HL-60 (cell line): ENCODE measurements at places on chromosomes 7 and 10.

DNA sequence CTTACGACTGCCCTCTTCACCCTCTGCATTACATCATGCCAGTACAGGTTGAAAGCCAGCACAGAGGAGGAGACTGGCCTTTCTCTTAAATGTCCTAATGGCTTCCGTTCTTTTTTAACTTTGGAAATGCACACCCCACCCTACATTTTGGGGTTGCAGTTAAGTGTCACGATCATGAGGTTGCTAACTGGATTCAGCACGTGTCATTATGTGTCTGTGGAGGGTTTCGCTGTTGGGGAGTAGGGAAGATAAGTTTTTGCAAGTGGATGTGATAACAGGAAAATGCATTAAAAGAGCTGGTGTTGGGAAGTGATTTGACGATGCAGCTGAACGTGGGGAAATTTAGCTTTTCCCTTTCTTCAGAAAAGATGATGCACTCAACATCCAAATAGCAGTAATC lies 135.9 kb downstream of the LRRC4 start:
- DNase-seq: no peak

DNA sequence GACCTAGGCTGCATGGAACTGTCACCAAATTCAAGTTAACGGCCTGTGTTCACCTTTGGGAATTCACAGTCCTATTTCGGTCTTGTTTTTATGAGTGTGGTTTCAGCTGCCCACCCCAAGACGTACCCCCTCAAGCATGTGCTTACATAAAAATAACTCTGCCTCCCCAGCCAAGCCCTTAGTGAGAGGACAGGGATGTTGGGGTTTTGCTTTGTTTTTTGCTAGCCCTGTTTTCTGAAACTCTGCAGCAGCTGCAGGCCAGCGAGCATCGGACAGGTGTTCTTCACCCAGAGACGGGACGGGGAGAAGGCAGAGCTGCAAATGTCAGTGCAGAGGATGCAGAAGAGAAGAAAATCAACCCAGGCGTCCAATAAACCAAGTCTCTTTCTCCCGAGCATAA lies 13.5 kb downstream of the CHST15 start:
- DNase-seq: no peak

GRCh38 chr7:157879391-157879790 lies 542.6 kb downstream of the DNAJB6 start:
- no peak for DNase-seq

DNA sequence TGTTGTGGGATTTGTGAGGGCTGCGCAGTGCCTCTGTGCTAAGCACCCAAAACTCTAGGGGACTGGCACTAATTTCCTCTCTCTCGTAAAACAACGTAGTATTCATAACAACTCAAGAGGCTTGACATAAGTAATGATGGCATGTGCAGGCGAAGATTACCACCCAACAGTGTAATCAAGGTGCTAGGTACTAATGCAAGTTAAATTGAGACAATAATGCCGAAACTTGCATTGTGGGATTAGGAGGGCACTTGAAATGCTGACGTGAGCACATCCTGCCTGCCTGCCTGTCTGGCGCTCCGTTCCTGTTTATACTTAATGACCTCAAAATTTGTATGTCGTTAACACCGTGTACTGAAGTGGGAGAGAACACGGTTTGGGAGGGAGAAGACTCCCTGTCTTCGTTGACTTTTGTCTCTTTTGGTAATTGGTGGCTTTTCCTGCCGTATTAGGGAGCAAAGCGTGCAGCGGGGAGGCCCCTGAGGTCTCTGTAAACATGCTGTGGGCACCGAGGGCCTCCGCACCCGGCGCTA lies 139.0 kb downstream of the MGMT start:
- DNase-seq: no peak

DNA sequence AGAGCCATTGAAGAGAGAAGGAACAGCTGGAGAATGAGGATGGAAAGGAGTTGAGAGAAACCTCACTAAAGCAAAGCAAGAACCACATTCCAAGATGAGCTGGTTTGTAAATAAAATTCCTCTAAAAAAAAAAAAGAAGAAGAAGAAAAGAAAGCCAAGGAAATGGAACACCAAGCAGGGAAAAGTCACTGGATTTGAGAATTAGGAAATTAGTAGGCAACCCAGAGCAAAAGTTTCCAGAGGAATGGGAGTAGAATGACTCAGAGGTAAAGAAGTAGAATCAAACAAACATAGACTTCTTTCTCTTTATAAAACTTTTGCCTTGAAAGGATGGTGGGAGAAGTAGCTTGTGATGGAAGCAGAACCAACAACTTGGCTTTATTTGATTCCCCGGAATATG lies 3.9 kb downstream of the CH25H start:
- DNase-seq: no peak

DNA sequence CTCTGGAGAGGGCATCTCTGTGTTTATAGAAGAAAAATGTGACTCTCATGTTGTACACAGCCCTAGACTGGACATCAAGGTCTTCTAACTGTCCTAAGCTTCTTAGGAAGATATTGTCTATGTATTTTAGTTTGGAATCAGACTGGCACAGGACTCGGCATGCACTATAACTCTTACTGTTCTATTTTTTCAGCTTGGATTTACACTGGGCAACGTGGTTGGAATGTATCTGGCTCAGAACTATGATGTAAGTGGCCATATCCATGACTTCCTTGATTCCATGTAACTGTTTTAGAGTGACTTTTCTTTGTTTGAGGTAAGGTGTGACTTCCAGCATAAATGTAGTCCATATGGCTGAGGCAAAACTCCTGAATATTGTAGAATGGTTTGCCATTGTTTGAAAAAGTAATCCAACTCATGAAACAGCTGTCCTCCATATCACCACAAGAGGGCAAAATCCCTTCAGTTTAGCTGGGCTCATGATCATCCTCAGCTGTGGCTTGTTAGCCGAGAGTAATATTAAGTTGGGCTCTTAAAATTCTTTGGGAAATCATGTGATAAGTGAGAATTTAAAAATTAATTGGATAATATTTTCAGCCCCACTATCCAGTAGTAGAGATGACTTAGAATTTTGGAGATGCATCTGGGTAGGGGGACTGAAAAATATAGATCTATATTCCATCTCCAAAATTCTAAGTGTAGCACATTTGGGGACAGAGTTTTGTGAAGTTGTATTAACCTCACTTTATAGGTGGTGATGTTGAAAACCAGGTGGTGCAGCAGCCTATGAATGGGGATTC lies 10.4 kb downstream of the STMP1 start:
- peak; percentile 42 for DNase-seq

DNA sequence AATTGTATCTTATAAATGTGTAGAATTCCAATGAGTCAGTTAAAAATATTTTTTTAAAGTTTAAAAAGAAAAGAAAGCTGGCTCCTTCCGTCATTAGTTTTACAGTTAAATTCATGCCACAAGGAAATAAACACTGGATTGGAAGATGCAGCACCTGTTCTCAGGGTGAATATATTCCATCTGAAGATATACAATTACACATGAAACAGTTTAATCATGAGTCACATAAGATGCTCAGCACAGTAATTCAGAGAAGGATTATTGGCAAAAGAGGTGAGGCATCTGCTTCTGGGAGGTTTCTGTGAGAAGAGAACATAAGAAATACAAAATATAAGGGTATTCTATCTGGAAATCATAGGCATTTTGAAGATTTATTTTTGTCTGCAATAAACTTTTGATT lies 376.5 kb upstream of the SORCS1 start:
- DNase-seq: no peak

GRCh38 chr10:103709341-103709920 lies 145.9 kb downstream of the SH3PXD2A start:
- DNase-seq: no peak

- no peak for DNase-seq
Measured at GRCh38 chr7:23833405-23833804, 123.4 kb downstream of the STK31 start.

GRCh38 chr7:16271355-16271915 lies 149.9 kb downstream of the CRPPA start:
- DNase-seq: no peak

DNA sequence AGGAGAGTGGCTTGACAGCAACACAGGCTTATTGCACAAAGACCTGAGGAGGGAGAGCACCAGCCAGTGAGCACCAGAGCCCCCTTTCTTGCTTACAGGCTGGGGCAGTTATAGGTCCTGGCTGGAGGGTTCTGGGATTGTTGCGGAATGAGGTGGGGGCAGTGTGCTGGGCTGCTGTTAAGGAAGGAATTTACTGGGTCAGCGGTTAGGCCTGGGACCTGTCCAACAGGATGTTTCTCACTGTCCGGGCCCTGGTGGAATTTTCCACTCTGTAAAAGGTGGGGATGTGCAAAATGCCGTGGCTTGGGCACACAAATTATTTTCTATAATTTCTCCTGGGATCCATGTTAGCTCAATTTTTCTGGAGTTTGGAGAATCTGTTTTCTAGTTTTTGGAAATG lies 757.3 kb downstream of the TYW1 start:
- no peak for DNase-seq

- DNase-seq: peak; percentile 19
Measured at GRCh38 chr7:116087291-116087690, 56.7 kb upstream of the TFEC start.

DNA sequence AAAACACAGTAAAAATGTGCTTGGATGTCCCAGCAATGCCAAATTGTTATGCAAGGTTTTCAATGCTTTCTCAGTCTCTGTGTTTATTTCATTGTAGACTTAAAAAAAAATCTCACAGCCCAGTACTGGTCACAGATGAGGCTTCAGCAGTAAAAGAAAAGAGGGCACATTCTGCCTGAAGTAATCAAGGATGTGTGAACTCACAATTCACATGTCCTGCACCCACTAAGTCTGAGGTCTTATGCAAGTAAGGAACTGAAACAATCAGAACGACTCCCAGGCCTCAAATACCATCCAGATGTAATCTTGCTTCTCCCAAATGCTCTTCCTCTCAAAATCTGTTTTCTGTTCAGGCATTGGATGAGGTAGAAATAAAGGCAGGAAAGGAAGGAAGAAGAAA lies 33.7 kb downstream of the ADRB1 start:
- DNase-seq: no peak

DNA sequence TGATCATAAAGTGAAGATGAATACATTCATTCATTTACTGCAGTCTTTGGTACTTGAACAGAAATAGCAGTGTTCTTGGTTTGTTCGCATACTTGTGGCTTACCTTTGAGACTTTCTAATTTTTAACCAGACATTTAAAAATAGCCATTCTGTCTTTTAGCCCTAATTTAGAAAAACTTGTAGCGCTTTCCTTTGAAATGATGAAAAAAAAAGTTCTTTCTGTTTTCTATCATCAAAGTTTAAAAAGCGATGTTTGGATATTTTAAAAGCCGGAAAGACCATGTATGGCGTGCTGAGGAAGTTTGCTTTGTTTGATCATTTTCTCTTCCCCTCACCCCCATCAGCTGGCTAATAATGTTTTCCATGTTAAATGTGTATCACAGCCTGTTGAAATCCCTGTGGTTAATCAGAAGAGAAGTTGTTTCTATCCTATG lies 116.3 kb downstream of the CUX1 start:
- DNase-seq: no peak

DNA sequence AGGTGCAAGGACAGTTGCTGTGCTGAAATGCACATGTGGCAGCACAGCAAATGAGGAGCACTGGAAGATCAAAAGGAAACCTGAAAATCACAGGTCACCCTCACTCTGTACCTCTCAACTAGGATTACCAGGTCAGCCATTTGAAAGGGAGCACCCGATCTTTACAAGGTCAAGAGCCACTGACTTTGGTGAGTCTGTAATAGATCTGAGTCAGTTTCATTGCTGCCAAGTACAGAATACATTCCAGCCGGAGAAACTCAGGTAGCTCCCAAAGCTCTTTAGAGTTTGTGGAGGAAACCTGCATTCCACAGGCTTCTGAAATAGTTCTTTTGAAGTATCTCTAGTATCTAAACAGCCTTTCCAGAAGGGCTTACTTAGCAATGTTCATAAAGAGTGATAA lies 217.5 kb downstream of the SNX13 start:
- DNase-seq: no peak

DNA sequence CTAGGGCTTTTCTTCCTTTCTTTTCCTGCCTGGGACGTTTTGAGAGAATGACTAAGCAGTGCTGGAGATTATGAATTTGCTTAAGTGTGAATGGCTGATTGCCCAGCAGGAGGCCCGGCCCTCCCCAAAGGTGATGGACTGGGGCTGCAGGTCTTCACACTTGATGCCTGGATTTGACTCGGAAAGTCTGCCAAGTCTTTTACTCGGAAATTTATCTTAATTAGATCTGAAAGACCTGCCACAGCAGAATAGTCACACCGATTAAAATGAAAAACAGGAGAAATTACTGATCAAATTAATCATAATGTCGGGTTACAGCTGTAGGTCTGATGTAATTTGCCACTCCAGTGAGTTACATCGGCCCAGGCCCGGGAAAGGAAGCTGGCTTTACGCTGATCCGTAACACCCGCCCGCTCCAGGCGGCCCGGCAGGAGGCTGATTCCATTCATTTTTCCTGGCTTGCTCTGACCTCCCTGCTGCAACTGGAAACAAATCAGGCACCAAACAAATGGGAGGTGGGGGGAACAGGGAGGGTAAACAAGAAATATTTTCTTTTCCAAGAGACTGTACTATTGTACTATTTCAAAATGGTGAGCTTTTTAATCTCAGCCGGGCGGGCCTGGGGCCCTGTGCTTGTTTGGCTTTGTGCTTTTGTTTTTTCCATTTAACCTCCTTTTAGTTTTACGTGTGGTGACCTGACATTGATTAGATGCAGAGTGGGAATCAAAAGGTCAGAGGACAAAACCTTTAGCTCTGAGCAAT lies 212.4 kb upstream of the YAE1 start:
- no peak for DNase-seq
